A549 treated with CORT108297 at 1 μM for 4 hours (cell line): ENCODE measurements at places on chromosomes 13 and 19. TPM values are rescaled to one million over a fixed set of nuclear protein-coding genes. Genes with fewer than 3 reads are reported as not detected.

Gene CALR3
- not detected in 5 replicates for total RNA-seq

Gene ZNF358
- total RNA-seq, result 17.1 to 19.2 TPM (median 18.1 TPM) in 5 replicates

Gene ZNF730
- not detected in 5 replicates for total RNA-seq

Gene GRIK5
- total RNA-seq, result 0.38 to 0.72 TPM (median 0.58 TPM) in 5 replicates

Gene ZNF573
- total RNA-seq, result 1.2 to 2.8 TPM (median 2.3 TPM) in 5 replicates
